ENCODE measurements at places on chromosomes 13 and 19. TPM values are rescaled to one million over a fixed set of nuclear protein-coding genes. Genes with fewer than 3 reads are reported as not detected.

EEF1AKMT1 gene
- total RNA-seq: 11.5 TPM

IGFL3 gene
- not detected for total RNA-seq

WASF3 gene
- 10.2 TPM for total RNA-seq

GIPC3 gene
- total RNA-seq: under 0.01 TPM

IL17D gene
- total RNA-seq: 1.4 TPM

SGCG gene
- 0.75 TPM for total RNA-seq

PRSS57 gene
- not detected for total RNA-seq

MAST1 gene
- 0.87 TPM for total RNA-seq

All from uterine smooth muscle cell (primary cell).